ENCODE measurements at places on chromosomes 3 and 15. TPM values are rescaled to one million over a fixed set of nuclear protein-coding genes. Genes with fewer than 3 reads are reported as not detected.

- no peak for DNase-seq
Measured at GRCh38 chr3:64049136-64049535, 25.8 kb upstream of the PSMD6 start.

The CLRN1 gene
- total RNA-seq = not detected

- DNase-seq = no peak
Measured at GRCh38 chr3:64220161-64220914, 4.9 kb downstream of the PRICKLE2 start.

The DAZL gene
- not detected for total RNA-seq

DNA sequence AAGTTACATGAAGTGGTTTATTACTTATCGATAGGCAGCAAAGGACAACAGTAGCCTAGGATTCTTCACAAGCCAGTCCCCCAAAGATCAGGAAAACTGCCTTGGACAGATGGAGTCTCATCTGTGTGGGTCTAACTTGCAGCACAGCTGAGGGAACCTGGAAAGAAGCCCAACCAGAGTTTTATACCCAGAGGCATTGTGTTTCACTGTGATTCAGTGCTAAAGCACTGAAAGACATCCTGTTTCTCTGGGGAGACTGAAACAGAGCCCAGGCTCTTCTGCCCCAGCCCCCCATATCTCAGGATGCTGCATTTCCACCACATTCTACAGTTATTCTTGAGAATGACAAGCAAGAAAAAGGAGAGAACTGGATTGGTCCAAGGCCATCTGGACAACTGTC lies 48.2 kb upstream of the PYDC2 start:
- no peak for DNase-seq

DNA sequence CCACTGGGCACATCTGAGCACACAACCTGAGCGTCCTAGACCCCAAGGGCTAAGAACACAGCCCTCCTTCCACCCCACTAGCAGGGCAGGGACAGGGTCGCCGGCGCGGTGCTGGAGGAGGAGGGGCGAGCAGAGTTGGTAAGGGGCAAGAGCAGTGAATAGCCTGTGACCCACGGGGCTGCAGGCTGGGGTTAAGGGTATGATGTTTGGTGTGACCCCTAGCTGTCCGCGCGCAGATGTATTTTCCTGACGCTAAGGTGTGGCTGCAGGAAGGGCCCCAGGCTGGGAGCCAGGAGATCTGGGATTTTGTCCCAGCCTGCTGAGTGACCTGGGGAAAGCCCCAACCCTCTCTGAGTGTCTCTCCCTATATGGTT lies 1.3 kb upstream of the C15orf39 start:
- DNase-seq = no peak

- DNase-seq = no peak
Measured at GRCh38 chr3:156161172-156161571, 40.8 kb downstream of the KCNAB1 start.
